ENCODE measurements at places on chromosomes 13 and 19.

GRCh38 chr19:37078717-37079032 lies 442 bp downstream of the ZNF420 start:
- DNase-seq = no peak

DNA sequence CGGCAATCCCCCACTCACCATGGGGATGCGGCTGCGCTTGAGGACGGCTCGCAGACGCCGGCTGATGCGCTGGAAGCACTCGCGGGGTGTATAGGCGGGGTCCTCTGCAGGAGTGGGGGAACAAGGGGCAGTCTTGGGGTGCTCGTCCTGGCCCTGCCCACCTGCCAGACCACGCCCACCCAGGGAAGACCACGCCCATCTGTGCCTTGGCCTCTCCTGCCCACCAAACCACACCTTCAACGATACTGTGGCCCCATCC lies 6.7 kb downstream of the RNU6-9 start:
- DNase-seq = no peak

DNA sequence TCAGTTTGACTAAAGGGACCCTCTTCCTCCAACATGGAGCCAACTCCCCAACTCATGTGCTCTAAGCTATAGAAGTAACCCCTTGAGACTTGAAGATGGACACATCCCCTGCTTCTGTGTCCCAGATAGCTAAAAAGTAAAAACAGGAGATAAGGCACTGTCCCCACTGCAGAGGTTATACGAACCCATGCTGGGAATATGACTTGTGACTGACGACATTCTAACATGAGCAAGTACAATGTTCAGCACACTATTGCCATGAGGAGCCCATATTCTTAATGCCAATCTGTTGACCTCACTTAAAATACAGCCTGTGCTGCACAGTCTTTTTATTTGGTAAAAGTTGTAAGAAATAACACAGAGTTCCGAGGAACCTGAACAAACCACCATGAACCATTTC lies 71.4 kb downstream of the ABCC4 start:
- DNase-seq = no peak

DNA sequence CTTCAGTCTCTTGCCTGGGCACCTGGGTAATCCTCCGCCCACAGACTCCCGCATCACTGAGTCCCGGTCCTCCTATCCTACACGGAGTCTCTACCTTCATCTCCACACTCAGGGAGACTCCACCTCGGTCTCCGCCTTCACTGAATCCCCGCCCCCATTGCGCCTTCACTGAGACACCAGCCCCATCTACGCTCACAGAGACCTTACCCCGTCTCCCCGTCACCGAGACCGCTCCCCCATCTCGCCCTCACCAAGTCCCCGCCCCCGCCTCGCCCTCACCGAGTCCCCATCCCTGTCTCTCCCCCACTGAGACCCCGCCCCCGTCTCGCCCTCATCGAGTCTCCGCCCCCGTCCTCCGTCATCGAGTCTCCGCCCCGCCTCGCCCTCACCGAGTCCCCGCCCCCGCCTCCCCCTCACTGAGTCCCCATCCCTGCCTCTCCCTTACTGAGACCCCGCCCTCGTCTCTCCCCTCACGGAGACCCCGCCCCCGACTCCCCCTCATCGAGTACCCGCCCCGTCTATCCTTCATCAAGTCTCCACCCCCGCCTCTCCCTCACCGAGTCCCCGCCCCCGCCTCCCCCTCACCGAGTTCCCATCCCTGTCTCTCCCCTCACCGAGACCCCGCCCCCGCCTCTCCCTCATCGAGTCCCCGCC lies 23.1 kb upstream of the ZNF846 start:
- peak; percentile 62 for DNase-seq

DNA sequence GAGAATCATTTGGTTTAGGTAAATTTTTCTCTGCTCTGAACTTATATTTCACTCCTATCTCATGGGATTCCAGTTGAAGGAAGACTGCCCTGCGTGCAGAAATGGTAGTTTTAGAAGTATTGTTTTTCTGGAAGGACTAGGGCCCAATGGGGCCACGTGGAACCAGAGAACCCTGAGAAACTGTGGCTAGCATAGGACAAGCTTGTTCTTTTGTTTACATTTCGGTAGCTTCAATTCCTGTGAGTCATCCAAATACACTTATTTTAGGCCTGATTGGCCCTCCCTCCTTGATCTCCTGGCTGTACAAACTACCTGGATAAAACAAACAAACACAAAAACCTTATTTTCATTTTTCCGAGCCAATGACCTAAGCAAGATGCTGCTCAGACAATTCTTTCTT lies 124.0 kb downstream of the ITGBL1 start:
- DNase-seq = no peak

DNA sequence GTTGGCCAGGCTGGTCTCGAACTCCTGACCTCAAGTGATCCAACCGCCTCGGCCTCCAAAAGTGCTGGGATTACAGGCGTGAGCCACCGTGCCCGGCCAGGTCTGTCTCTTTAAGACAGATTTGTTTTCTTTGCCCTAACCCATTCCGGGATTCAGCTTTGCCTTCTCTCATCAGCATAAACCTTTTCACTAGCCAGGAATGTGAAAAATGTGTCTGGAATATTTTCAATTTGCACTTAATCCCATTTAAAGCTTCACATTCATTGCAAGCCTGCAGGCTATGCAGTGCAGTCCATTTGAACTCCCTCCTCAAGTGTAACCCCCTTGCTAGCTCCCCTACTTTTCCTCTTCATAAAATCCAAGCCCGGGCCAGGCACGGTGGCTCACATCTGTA lies 880 bp upstream of the TMEM160 start:
- no peak for DNase-seq

- no peak for DNase-seq
Measured at GRCh38 chr13:112350300-112350699, 25.9 kb upstream of the SPACA7 start.

DNA sequence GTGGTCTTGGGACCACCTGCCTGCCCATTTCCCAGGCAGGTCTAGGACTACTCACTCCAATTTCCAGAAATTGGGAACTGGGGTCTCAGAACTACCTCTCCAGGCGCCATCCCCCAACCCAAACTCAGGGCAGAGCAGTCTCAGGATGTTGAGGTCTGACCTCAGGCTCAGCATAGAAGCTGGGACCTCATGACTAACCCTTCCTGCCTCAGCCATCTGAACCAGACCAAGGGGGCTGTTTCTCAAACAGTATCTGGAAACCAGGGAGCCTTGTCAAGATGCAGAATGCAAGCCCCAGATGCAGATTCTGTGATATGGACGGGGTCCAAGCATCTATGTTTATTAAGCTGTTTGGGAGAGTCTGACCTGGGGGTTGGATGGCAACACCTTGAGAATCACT lies 1.3 kb downstream of the FBXW9 start:
- DNase-seq = no peak

DNA sequence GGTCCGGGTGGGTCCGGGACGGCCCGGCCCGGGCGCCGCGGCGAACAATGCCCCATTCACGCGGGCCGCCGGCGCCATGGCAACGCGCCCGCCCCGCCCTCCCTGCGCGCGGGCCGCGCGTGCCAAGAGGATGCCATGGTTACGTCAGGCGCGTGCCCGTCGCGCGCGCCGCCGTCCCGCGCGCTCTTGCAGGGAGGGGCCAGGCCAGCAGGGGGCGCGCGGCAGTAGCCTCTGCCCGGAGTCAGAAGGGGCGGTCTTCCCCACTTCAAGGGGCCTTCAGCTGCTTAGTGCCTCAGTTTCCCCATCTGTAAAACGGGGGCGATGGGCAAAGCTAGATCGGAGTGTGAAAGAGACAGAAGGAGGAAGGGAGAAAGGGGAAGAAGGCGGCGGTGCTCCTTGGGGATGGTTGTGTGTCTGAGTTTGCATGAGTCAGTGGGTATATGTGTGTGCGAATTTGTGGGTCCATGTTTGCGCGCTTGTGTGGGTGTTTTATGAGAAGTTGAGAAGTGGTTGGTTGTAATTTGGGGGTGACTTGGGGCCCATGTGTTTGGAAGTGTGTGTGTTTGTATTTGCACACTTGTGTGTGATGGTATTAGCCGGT lies 11.6 kb upstream of the NFIX start:
- DNase-seq = no peak

- DNase-seq = no peak
Measured at GRCh38 chr19:49972841-49973240, 11.9 kb upstream of the SIGLEC11 start.

All from BJ (cell line).